ENCODE measurements at places on chromosomes 2 and 18. TPM values are rescaled to one million over a fixed set of nuclear protein-coding genes. Genes with fewer than 3 reads are reported as not detected.

- H3K4me3 ChIP-seq, result no peak overlapping the region
- H3K27ac ChIP-seq, result no peak overlapping the region
- peaks cover 12% of the 10 kb centered on the region for H3K27me3 ChIP-seq
- H3K36me3 ChIP-seq, result no peaks in the 10 kb centered on the region
- no peak for DNase-seq
Observed at GRCh38 chr2:183069174-183069573, 9.4 kb upstream of the DUSP19 start.

DNA sequence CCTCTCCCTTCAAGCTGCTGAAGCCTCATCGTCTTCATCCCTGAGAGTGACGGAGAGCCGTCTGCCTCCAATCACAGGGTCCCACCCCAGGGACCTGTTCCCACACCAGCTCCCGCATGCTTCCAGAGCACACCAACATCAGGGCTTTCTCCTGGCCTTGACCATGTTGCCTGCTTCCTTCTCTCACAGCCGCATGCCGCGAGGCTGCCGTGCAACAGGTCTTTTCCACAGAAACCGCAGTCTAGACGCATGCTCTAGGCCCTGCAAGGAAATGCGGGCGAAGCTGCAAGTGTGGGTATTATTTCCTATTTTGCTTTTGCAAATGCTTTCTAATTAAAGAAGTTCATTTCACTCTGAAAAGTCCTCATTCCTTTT lies 277.8 kb downstream of the EIPR1 start:
- no peak overlapping the region for H3K4me3 ChIP-seq
- peaks cover 12% of the 10 kb centered on the region for H3K27me3 ChIP-seq

GRCh38 chr18:407191-407590 lies 93.3 kb downstream of the COLEC12 start:
- H3K36me3 ChIP-seq, result no peaks in the 10 kb centered on the region
- peaks cover 10% of the 10 kb centered on the region for H3K27me3 ChIP-seq
- DNase-seq, result no peak
- H3K27ac ChIP-seq, result no peak overlapping the region
- no peak overlapping the region for H3K4me3 ChIP-seq

DNA sequence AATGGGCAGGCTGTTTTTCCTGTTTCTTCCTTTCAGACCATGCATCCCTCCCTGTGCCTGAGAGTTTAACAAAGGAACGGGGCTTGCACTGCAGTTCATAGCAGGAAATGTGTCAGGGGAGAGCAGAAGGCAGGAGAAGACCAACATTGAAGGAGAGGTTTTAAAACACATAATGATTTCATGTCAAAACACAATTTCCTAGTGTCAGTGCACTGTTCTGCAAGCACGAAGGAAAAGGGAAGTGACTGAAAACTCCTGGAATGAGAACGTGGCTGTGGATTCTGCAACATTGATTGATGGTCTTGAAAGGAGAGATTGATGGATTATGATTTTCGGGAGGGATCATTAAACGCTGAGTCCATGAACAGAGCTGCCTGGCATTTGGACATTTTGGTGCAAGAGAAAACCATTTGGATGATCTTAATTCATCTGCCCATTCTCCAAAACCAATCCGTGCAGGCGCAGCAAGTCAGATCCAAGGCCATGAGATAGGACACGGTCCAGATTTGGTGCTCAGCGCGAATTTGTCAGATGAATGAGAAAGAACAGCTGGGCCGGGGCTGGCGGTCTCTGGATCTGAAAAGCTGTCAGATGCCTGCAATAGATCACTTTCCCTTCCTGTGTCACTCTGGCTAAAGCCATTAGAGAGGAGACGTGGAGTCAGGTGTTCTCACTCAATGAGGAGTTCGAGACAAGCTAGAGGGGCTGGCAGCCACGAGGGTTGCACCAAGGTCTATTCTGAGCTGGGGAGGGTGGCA lies 38.4 kb downstream of the C1QL2 start:
- DNase-seq, result no peak
- no peaks in the 10 kb centered on the region for H3K27me3 ChIP-seq
- H3K36me3 ChIP-seq, result no peaks in the 10 kb centered on the region
- no peak overlapping the region for H3K4me3 ChIP-seq

CTAGE1 gene
- total RNA-seq, result not detected

CXCR4 gene
- 160 TPM for total RNA-seq
